ENCODE measurements at places on chromosomes 11 and 22.

DNA sequence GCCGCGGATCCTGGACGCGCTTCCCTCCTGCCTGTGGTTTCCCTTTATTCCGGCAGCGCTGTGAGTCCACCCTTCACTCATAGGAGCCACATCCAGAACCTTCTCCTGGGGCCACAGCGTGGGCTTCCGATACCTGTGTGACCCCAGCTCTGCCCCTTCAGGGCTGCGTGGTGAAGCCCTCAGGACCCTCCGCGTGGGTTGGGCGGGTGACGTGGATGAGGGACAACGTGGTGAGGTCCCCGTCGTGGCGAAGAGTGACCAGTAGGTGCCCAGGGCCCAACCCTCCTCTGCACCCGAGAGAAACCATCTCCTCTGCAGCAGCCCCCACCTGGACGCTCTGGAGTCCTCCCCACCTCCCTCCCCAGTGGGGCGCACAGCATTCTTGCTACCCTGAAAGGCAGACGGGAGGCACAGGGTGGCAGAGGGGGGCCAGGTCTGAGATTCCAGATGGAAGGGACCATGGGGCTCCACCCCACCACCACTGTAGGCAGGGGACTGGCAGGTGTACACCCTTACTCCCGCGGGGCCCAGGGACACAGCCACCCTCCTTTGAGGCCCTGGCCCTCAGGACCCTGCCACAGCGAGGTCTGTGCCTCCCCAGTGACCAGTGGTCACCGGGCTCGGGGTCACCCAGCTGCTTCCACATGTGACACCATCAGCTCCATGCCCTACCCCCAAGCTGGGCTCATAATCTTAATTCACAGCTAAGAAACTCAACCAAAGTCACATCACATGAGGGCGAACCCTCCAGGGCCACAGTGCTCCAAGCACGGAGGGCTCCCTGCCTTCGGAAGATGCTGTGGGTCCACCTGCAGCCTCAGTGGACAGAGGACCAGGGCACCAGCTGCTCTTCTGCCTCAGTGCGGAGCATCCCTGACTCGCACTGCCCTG, 3.4 kb upstream of the ZBED4 start:
- no peak for DNase-seq

DNA sequence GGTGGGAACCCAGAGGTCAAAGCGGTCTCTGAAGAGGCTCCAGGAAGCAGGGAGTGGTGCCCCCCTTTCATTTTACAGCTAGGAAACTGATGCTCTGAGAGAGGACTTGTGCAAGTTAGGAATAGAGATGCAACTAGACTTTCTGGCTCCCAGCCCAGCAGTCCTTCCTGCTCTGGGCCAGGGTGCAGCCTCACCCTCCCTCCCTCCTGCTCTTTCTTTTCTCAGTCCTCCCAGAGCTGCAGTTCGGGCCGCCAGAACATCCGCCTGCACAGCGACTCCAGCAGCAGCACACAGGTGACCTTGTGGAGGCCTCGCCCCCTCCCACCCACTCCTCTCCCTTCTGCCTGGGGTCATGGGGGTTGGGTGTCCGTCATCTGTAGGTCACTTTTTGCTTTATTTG, 51.5 kb downstream of the LHFPL7 start:
- no peak for DNase-seq

DNA sequence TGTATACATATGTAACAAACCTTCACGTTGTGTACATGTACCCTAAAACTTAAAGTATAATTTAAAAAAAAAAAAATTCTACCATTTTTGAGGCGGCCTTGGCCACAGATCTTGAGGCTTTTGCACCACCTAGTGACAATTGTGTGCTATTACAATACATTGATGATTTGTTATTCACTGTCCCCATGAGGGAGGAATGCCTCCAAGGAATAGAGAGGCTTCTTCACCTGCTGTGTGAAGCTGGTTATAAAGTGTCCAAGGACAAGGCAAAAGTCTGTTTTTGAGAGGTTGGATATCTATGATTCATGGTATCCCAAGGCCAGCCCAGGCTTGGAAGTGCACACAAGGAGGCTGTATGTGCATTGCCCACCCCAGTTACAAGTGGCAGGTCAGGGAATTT, 30.7 kb downstream of the SLC22A25 start:
- DNase-seq, result peak; percentile 2

DNA sequence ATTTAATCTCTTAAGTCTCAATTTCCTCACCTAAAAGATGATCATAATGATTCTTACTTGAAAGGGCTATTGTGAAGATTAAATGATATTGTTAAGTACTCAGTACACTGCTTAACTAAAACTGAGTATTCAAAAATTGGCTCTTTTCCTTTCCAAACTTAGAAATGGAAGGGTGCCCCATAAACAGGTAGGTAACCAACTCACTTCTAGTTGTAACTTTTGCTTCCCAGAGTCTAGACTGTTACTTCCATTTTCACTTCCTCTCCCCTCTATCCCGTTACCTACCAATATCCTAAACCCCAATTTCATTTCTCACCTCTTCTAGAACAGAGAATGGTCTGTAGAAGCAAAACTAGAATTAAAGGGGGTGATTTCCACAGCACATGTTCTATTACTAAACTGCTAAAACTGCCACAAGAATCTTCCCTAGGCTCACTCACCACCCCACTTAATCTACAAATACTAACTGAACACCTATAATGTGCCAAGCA, 50.0 kb downstream of the RRAS2 start:
- DNase-seq, result no peak

- no peak for DNase-seq
Observed at GRCh38 chr11:111427471-111427912, 48.4 kb upstream of the POU2AF1 start.

DNA sequence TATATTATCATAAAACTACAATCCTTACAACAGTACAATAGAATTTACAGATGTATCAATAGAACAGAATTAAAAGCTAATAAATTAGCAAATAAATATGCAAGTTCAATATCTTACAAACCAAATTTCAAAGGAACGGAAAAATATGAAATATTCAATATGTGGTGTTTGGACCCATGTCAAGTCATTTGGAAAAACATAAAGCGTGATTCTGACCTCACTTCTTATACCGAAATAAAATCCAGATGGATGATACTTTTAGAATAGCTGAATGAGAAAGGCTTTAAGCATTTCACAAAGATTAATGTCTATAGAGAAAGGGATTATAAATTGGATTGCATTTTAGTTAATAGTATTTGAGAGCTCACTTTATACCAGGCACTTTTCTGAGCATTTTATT, 92.8 kb upstream of the TEAD1 start:
- no peak for DNase-seq

DNA sequence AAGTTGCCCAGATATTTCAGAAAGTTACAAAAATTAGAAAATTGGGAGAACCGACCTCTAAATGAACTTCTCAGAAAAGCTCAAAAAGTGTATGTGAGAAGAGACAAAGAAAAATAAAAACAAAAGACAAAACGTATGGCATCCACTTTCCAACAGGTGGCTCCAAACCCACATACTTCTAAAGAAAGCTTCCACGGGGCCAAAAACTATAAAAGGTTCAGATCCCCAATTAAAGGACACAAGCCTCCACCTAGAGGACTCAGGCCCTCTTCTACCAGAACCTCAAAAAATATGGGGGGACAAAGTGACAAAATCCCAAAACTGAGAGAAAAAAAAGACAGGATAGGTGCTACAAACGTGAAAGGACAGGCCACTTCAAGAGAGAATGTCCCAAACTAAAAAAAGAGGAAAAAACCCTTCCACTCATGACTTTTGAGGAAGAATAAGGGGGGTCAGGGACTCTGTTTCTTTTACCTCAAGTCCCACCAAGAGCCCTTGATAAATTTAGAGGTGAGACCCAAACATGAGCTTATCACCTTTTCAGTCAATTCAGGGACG, 8.8 kb downstream of the SCGB2A1 start:
- DNase-seq, result no peak

DNA sequence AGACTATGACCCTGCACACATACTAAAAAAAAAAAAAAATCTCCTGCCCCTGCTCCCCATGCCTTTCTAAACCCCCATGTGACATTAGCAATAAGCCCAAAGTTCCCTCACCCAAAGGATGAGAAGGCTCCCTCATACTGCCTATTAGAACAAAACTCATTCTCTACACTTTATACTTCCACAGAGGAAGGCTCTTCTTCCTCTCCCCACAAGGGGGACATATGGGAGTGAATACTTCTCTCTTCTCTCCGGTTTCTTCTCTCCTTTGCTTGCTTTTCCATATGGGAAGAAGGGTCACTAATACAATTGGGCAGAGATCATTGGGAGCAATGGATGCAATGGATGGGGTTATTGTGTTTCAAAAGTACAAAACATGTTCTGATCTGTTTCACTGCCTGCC, 3.3 kb downstream of the OR52L1 start:
- no peak for DNase-seq

DNA sequence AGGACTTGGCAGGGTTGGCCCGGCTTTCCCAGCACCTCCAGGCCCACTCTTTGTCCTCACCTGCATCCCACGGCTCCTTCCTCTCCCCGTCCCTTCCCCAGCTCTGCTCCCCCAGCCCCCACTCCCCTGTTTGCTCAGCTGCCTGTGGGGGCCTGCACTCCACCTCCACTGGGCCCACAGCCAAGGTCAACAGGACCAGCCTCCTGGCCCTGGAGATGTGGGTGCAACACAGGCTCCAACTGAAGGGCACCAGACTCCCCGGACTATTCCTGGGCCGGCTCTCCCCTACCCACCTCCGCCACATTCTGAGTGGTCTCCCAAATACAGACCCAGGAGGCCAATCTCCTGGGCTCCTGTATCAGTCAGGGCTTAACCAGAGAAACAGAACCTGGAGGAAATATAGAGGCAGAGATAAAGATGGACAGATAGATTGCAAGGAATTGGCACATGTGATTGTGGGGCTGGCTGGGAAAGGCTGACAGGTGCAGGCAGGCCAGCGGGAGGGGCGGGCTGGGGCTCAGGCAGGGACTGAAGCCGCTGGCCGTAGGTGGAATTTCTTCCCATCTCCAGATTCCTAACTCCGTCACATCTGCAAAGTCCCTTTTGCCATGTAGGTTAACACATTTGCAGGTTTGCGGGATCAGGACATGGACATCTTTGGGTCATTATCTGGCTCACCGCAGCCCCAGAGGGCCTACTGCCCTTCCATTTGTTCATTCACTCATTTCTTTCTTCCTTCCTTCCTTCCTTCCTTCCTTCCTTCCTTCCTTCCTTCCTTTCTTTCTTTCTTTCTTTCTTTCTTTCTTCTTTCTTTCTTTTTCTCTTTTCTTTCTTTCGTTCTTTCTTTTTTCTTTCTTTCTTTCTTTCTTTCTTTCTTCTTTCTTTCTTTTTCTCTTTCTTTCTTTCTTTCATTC, 45.8 kb upstream of the MYH9 start:
- DNase-seq, result no peak

- no peak for DNase-seq
Observed at GRCh38 chr11:123519797-123520193, 89.7 kb downstream of the GRAMD1B start.
